ENCODE measurements at places on chromosomes 5 and 9. TPM values are rescaled to one million over a fixed set of nuclear protein-coding genes. Genes with fewer than 3 reads are reported as not detected.

Gene ELOVL7
- total RNA-seq = 2.5 TPM

Gene SLC28A3
- total RNA-seq = 0.05 TPM

Gene CARD9
- total RNA-seq = under 0.01 TPM

Gene ZFP37
- 0.60 TPM for total RNA-seq

Gene OXCT1
- total RNA-seq = 23.7 TPM

Gene HEMGN
- total RNA-seq = not detected

Gene EGR1
- total RNA-seq = 3.3 TPM

Gene IL4
- total RNA-seq = not detected

Gene CCNH
- total RNA-seq = 89.6 TPM

Gene SHROOM1
- 13.9 TPM for total RNA-seq

Gene NMUR2
- total RNA-seq = not detected

Gene GRIN3A
- not detected for total RNA-seq

Gene MRRF
- 32.5 TPM for total RNA-seq

Gene NANS
- 135 TPM for total RNA-seq

Gene HBEGF
- total RNA-seq = 90.7 TPM

Gene C9orf72
- 8.5 TPM for total RNA-seq

Gene FAM151B
- total RNA-seq = 3.5 TPM

Gene GRHPR
- 154 TPM for total RNA-seq

Gene PKD2L2
- total RNA-seq = not detected

Gene GOLM1
- total RNA-seq = 61.2 TPM

Gene PCDHA9
- total RNA-seq = 0.13 TPM

Gene IRX2
- not detected for total RNA-seq

Gene ATP10B
- not detected for total RNA-seq

Gene ESM1
- 463 TPM for total RNA-seq

Measured in mammary microvascular endothelial cell (primary cell).